NCI-H774 (cell line): ENCODE measurements at places on chromosomes 6 and 20.

- no peak for DNase-seq
Observed at GRCh38 chr6:49087369-49087768, 375.7 kb downstream of the MMUT start.

- DNase-seq: no peak
Observed at GRCh38 chr20:37426978-37427377, 81.0 kb downstream of the SRC start.

GRCh38 chr6:46528961-46529750 is 37.9 kb upstream of the RCAN2 start:
- DNase-seq: no peak

DNA sequence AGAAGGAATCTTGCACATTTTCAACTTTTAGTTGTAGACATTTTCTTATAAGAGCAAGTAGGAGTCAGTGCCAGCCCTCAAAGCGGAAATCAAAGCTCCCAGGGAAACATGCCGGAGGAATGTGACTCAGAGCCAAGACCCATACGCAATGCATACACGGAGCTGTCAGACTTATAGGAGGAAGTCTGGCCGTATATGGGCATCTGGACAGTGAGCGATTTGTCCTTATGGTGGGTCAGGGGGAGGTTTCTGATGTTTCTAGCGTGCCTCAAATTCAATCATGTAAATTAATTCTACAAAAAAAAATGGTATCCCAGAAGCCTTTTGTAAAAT is 3.6 kb upstream of the CCN2 start:
- DNase-seq: no peak

- DNase-seq: no peak
Observed at GRCh38 chr6:159462431-159462830, 230.6 kb downstream of the SOD2 start.
